ENCODE measurements at places on chromosomes 2 and 18.

DNA sequence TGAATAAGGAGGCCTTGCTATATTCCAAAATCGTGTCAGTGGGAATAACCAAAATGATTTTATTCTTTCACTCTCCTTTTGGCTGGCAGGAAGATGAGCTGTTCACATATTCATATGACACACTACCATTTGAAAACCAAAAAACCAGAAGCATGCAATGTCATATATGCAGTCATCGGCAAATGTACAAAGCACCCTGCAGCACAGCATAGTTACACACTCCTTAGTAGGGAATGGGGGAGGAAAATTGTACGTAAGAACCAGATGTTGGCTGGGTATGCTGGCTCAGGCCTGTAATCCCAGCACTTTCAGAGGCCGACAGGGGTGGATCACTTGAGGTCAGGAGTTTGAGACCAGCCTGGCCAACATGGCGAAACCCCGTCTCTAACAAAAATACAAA, 176.6 kb downstream of the GFPT1 start:
- no peak for DNase-seq

DNA sequence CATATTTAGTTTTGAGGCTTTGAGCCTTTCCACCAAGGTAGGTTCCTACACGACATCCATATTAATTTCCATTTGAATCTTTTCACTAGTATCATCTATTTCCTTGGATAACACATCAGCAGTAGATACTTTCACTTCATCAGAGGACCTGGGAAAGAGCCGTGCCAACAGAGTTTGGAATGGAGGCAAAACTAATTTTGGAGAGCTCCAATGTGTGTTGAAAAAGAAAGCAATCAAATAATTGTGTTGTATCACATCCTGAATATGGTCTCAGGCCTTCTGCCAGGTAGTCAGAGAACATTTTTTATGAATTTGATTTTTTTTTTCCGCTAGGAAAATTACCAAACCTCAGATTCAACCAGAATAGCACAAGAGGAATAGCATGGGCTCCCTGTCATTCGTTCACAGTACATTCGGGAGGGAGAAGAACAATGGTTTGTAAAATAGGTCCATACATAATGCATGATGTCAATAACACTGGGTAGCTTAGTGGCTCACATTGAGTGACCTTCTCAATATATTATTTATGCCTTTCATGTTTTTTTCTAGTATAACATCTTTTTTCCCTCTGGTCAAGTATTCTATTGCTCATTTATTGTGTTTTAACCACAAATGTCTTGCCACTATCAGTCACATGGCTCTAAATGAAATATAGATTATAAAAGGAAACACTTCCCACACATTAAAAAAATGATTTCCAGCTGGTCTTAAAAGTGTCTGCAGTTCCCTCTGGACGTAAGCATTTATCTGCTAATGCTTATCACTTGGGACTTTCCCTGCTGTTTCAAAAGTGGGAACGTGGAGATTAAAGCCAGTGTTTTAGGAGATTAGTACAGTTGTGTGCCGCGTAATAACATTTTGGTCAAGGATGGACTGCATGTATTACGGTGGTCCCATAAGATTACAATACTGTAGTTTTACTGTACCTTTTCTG, 68.6 kb upstream of the RAPH1 start:
- no peak for DNase-seq

DNA sequence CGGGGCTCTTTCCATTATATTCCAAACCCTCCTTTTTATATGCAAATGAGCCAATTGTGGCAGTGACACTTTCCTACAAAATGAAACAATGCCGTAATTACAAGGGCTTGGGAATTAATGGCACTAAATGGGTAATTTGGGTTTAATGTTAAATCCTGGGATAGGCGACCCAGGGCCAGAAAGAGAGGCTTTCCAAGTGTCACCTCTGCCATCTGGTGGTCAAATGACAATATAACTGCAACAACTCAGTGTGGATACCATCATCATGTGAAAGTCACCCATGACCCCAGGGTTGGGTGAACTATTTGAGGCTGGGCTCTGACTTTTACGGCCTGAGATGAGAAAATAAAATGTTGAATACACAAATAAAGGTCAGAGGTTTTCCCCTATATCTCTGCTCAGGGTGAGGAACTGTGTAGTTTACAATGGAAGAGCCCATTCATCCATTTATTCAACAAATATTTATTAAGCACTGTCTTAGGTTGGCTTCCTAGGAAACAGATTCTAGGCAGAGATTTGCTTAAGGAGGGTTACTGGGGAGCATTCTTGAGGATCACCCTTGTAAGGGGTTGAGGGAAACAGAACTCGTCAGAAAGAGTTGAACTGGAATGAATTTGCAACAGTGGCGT, 13.6 kb upstream of the THADA start:
- DNase-seq: no peak

DNA sequence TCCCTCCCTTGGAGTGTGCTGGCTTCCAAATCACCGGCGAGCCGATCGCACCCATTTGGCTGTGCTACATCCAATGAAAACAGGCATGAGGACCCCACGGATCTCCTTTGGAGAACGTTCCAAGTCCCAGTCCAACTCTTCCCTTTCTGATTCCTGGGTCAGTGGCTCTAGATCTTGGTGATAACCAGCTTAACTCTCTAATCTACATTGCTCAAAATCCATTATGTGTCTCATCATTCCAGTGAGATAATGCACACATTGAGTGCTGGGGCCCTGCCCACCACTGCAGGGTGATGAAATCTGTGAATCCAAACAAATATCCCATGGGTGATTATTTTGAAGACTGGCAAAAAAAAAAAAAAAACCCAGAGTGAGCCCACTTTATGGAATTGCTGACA, 232.7 kb upstream of the COPS8 start:
- DNase-seq: no peak

- DNase-seq: no peak
Measured at GRCh38 chr2:172751564-172751963, 15.9 kb downstream of the RAPGEF4 start.

DNA sequence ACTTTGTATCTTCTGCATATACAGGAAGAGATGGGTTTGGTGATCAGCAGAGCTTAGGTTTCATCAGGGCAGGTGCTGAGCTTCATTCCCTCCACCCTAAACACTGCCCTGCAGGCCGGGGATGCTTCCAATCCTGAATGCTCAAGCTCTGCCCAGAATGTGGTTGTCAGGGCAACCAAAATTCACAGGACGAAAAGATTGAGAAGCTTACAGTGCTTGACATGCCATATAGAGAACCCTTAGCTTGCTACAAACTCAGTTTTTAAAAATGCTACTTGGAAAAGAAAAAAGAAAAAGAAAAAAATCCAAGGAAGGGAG, 65.6 kb downstream of the SH3RF3 start:
- DNase-seq: no peak

DNA sequence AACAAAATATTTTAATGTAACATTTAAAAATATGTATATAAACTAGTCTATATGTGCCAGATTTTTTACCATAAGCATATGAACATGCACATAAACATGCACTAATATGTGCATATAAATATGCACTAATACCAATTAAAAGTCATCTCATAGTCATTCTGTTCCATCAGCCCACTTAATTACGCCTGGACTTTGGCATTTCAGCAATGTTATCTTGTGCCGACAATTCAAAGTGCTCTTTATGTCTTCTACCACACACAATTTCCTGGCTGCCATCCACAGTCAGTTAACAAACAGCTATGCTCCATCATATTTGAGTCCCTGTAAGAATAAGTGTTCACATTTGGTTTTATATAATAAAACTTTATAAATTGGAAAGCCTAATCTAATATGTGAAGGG, 92.6 kb upstream of the TSPYL6 start:
- no peak for DNase-seq

DNA sequence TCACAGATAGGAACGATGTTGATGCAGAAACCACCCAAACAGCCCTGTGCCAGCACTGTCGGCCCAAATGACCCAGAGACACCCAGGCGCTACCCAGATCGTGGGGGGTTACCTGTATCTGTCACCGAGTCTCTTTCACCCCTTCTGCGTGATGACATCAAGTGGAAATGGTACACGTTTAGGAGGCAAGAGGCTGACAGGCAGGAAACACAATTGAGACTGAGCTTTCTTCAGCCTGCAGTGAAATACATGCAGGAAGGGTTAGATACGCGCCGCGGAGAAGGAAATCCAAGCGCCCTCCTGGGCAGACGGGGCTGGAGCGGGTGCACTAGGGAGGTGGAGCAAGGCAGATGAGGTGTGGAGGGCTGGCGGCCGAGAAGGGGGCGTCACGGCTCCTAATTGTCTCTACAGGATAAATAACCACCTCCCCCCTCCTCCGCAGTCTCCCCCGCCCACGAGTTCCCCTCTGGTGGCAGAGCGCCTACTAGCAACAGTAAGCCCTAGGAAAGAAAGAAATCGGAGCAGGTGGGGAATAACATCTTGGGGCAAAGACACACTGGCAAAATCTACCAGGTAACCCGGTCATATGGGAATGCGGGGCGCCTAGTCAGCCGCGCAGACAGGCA, at the start of gene RNF152:
TSS of gene RNF152 (minus strand) at position 325 of the 626 bp plus-strand sequence. CDS start 76,544 bp downstream, outside the sequence.
- DNase-seq: no peak

- no peak for DNase-seq
Measured at GRCh38 chr2:70943205-70943871, 7.6 kb downstream of the ATP6V1B1 start.

GRCh38 chr2:128497461-128497860, 178.8 kb upstream of the HS6ST1 start:
- no peak for DNase-seq

- no peak for DNase-seq
Measured at GRCh38 chr2:154707994-154708575, 9.6 kb downstream of the KCNJ3 start.

DNA sequence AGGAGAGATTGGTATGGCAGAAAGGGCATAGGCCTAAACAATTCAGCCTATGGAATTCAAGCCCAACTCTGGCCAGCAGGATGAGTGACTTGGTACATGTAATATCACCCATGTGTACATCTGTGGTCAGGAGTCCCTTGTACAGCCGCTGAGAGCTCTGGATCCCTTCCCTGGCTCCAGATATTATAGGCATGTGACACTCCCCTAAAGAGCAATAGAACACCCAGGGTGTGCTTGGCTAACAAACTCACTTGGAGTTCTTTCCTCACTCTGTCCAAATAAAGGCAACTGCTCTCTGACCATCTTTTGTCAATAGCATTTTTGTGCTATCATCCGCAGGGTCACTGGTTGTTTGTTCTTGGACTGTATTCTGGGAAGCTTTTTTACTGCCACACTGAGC, 197.4 kb upstream of the NCKAP5 start:
- DNase-seq: no peak

- DNase-seq: no peak
Measured at GRCh38 chr2:241034490-241035141, 36.2 kb downstream of the SNED1 start.

DNA sequence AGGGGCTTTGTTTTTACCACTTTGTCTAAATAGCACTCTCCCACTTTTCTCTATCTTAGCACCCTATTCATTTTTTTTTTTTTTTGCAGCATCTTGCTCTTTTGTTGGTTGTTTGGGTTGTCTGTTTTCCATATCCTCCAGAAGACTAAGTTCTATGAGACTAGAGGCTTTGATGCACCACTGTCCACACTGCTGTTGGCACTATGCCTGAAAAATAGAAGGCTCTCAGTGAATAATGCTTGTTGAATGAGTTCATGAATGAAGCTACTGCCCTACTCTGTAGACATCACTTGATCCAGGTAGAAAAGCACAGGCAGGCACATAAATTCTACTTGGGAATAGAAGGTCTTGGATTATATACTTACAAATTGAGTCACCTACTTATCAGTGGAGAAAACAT, 7.3 kb downstream of the IL1A start:
- DNase-seq: no peak

DNA sequence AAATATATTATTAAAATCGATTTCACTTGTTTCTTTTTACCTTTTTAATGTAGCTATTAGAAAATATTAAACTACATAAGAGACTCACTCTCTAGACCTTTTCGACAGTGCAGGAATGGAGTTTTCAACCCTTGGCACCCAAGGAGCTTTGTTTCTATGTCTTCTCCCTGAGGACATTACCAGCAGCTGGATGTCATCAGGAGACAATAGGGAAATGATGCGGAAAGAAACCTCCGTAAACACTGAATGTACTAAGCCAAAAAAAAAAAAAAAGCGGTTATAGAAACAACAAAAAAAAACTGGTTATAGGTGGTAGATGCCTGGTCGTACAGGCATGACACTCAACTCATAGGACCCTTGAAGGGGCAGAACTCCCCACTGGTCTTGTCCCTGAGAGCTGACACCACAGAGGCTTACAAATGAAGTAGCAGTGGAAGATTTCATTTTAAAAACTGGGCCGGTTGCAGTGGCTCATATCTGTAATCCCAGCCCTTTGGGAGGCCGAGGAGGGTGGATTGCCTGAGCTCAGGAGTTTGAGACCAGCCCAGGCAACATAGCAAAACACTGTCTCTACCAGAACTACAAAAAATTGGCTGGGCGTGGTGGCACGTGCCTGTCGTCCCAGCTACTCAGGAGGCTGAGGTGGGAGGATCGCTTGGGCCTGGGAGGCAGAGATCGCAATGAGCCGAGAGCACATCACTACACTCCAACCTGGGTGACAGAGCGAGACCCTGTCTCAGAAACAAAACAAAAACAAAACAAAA, 23.8 kb downstream of the THAP4 start:
- no peak for DNase-seq

GRCh38 chr2:164755952-164756351, 85.7 kb downstream of the COBLL1 start:
- no peak for DNase-seq

GRCh38 chr2:143675021-143675420, 545.8 kb downstream of the ARHGAP15 start:
- DNase-seq: no peak

DNA sequence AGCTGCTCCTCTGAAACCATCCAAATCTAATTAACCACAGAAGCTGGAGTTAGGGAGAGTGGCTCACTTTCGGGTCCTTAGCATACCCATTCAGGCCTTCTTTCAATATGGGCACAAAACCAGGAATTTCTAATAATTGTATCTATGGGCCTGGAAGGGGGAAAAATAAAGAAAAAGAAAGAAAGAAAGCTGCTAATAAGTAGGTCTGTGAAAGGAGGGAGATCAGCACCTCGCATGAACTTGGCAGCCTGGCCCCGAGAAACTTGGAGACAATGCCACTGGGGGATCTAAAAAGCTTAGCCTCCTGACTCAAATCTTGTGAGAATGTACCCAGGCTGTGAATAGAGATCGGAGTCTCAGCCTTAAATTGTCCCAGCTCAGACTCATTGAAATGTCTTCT, 252.1 kb upstream of the SLC14A2 start:
- DNase-seq: no peak

GRCh38 chr18:77008576-77009315, 123.8 kb downstream of the MBP start:
- DNase-seq: no peak

GRCh38 chr2:239814861-239815601, 210.1 kb downstream of the NDUFA10 start:
- DNase-seq: no peak
